Hematopoietic multipotent progenitor cell treated with erythropoietin and hydrocortisone succinate and interleukin-3 and kit ligand, for 8 days (in vitro differentiated cells): ENCODE measurements at places on chromosomes 5 and 9.

GRCh38 chr9:20437476-20437875, 184.8 kb downstream of the MLLT3 start:
- no peak for DNase-seq

DNA sequence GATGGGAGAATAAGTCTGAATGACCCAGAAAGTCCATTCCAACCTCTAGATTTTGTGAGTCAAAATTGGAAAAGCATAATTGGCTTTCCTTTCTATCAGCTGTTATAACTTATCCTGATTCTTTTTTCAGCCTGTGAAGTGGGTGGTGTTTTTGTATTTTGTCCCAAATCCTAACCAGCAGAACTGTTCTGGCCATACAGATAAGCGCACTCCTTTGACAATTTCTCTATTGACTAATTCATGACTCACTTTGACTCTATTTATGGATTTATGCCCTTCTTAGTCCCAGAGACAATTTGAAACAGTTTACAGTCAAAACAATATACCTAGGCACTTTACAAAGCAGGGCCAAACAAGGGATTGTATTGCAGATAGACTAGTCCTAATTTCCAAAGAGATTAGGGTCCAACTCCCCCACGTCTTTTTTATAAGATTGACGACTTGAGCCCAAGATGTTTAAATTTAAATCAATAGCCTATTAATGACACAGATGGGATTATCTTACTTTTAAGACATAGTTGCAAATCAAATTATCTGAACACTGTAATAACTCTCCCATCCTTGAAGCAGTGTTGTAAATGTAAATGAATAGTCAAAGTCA, 301.7 kb upstream of the SEMA6A start:
- no peak for DNase-seq

- no peak for DNase-seq
These were observed 110.1 kb downstream of the OSTF1 start for GRCh38 chr9:75198436-75198835.

- no peak for DNase-seq
These were observed 4.7 kb downstream of the MAN2A1 start for GRCh38 chr5:109694451-109694891.

DNA sequence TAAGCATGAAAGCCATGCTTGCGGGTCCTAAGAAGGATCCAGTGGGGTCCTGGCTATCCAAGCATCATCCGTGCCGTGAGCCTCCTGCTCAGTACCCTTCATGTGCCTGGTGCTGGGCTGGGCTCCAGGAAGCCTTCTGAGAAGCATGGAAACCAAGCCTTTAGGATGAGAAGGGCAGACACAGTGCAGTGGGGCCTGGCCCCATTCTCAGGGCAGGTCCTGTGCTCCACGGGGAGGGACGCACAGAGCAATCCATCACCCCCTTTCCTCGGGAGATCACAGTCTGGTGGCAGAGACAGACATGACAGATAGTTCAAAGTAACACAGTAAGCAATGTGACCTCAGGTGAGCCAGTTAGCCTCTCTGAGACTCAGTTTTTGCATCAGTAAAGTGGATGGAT, 76.9 kb downstream of the RGS3 start:
- DNase-seq: no peak

- peak; percentile 85 for DNase-seq
These were observed 196.2 kb downstream of the HSPA4 start for GRCh38 chr5:133247881-133248624.

- DNase-seq: no peak
These were observed 193.5 kb downstream of the GAS1 start for GRCh38 chr9:86753836-86754235.

DNA sequence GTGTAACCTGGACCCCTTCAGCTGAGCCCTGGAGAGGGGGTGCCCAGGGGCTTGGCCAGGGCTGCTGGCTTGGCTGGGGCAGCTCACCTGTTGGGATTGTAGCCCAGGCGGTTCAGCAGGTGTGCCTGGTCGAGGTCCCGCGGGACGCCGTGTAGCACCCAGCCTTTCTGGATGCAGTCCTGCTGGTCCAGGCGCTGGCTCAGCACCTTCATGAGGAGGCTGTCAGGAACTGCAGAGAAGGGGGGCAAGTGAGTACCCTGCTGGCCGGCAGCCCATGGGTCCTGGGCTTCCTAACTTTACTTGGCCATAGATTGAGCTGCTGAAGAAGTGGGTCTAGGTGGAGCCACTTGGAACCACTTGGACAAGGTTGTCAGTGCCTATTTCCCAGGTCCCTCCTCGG, 85.5 kb downstream of the AK8 start:
- no peak for DNase-seq
